Forelimb muscle (tissue), 1 donor: ENCODE measurements at places on chromosomes 4 and X.

DNA sequence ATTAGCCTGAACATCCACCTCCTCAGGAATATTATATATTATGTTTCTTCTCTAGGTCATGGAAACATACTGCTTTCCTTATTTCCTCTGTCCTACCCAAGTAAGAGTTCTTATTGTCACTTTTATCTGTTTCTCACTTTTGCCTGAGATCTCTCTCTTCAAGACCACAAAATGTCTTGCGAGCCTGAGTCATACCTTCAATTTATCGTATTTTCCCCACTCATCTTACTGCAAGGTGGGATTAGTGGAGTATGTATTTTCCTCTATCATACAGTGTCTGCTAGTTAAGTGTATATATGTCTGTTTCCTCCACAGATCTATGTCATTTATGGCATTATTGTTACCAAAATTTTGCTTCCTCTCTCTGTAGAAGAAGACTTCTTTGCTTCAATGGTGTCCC lies 124.5 kb downstream of the EIF4E start:
- DNase-seq, result no peak

- no peak for DNase-seq
Measured at GRCh38 chrX:50198348-50198747, 2.5 kb downstream of the AKAP4 start.

- peak; percentile 36 for DNase-seq
Measured at GRCh38 chrX:14529290-14529989, at the start of gene GLRA2. TSS of gene GLRA2 (plus strand) at chrX:14529536. CDS start at chrX:14530058, 522 bp downstream.

DNA sequence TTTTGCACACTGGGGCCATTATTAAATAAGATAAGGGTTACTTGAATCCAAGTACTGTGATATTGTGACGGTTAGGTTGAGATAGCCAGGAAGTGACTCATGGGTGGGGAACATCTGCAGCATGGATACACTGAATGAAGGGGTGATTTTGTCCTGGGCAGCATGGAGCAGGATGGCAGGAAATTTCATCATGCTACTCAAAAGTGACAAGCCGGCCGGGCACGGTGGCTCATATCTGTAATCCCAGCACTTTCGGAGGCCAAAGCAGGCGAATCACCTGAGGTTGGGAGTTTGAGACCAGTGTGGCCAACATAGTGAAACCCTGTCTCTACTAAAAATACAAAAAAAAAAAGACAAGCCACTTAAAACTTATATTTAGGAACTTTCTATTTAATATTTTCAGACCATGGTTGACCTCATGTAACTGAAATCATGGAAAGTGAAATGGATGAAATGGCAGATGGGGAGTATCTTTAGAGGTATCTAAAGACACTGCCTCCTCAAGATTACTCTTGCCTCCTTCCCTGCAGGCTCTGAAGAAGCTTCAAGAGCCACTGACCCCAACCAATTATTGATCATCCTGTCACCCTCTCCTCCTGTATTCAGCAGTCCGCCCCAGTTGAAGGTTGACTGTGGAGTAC lies 3.9 kb upstream of the TRIM60 start:
- DNase-seq, result no peak

- DNase-seq, result no peak
Measured at GRCh38 chr4:153594210-153594609, 89.9 kb upstream of the TLR2 start.

DNA sequence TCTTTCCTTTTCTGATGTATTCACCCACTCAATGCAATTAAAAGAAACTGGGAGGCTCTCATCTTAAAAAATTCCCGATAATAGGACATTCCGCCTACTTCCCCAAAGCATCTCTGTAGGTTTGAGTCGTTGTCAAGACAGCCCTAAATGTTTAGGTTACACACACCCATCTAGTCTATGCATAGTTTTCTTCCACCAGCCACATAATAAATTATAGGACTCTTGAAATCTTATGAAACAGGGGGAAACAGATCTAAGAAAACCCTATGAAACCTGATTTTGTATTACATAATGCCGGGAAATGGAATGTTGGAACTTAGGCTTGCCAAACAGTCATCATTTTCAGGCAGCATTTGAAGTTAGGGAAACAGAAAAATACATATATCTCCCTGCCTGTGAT lies 150.0 kb downstream of the PRKX start:
- no peak for DNase-seq

DNA sequence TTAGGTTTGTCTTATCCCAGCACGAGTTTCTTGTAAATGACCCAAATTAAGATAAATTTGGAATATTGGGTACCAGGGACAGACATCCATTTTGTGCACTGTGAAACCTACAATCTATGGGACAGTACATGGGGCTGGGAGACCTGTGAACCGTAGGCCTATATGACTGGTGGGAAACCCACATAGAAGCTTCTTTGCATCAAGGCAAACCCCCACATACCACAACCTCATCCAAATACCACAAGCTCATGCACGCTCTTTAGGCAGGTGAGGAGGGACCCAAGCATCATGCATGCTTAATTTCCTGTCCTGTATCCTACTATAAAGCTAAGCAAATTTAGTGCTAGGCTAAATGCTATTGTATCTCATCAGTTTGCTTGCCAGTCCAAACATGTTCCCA lies 47.8 kb downstream of the NIPAL1 start:
- DNase-seq, result no peak

DNA sequence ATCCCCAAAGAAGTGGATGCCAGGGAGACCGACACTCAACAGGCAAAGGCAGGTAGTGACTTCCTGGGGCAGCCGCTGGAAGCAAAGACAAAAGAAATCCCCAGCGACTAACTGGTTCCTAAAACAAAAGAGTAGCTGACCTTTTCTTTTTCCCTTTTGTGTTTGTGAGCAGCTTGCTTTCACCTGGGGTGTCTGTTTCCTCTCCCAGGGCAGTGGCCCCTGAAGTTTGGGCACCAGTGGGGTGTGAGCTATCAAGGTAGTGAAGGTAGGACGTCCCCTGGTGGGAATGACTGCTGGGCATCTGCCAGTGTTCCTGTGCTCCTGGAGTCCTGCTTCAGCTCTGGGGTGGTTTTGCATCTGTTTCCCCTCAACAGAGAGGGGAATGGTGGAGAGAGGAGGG lies 41.6 kb upstream of the STIM2 start:
- DNase-seq, result no peak

DNA sequence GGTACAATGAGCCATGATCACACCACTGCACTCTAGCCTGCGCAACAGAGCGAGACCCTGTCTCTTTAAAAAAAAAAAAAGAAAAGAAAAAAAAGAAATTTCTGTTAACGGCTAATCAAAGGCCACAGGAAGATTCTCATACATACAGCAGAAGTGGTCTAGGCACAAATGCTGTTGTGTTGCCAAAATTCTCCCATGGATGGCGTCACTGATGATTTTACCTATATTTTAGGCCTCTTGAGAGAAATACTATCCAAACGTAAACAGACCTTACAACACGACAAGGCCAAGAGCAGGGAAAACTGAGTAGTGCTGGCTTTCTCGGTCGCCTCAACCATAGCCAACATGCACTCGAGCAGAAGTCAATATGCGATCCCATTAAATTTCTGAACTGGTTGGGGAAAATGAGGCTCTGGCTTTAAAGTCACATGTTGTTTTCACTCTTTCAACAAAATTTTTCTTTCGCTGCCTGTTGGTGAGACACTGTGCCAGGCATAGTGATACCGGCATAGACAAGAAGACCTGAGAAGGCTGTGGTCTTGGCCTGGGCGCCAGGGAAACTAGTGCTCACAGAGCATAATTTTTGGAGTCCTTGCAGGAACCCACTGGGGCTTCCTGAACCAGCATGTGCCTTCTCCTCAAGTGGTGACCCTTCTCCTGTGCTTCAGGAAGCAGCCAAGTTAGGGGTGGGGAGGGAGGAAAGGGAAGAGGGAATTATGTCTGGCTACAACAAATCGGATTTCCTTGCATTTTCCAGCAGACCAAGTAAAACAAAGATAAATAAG lies 20.6 kb downstream of the SH3KBP1 start:
- DNase-seq, result no peak

DNA sequence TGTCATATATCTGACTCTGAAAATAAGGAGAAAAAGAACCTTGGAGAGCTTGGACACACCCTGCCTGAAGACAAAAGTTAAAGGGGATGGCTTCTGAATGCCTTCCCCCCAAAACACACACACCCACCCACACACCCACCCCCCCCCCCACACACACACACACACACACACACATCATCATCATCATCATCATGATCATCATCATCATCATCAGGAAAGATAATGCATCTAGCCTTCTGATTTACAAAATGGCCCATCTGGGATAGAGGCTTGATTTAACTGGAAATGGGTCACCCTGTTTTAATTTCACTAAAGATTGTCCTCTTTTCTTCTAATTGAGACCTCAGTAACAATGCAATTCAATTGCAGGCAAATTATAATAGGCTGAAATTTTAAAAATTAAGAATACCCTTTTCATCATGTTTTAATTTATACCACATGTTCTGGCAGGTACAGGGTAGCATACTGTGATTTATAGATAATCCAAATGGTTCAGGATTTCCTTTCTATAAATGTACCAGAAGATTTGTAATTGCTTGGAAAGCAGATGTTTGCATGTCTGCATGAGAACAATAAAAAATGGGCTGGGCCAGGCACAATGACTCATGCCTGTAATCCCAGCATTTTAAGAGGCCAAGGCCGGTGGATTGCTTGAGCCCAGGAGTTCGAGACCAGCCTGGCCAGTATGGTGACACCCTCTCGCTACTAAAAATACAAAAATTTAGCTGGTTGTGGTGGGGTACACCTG lies 56.5 kb downstream of the TRIM2 start:
- peak; percentile 40 for DNase-seq

DNA sequence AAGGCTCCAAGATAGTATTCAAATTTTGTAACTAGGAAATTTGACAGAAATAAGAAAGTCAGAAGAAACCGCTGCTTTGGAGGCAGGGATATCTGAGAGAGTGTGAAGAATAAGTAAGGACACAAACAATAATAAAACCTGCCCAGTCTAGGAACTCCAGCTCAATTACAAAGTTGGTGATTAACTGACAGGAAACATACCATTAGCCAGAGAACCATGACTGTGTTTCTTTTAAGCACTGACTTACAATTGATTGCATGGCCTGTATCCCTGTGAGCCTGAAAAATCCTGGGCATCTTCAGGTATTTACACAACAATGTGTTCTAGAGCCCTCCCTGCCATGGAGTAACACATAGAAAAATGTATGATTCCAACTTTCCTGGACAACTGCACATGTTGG lies 127.4 kb downstream of the GRIA3 start:
- DNase-seq, result no peak
